ENCODE measurements at places on chromosomes 16 and 17.

GRCh38 chr16:58488531-58488930 lies 11.4 kb upstream of the NDRG4 start:
- DNase-seq, result no peak

DNA sequence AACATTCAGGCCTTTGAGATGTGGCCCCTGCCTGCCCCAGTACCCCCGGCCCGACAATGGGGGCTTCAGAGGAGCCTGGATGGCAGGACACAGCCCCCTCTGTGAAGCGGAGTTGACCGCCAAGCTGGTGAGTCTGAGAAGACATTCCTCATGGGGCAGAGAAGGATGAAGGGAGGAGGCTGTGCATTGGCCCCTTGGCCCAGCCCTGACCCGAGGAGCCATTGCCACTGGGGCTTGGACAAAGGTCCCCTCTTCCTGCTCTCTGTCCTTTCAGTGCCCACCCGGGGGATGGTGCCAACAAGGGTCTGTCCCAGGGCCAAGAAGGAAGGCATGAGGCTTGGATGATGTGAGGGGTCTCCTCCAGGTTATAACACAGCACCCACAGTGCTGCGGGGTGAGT lies 30.9 kb upstream of the PHB1 start:
- no peak for DNase-seq

- no peak for DNase-seq
These were observed 43.6 kb upstream of the CACNG5 start for GRCh38 chr17:66791347-66791746.

DNA sequence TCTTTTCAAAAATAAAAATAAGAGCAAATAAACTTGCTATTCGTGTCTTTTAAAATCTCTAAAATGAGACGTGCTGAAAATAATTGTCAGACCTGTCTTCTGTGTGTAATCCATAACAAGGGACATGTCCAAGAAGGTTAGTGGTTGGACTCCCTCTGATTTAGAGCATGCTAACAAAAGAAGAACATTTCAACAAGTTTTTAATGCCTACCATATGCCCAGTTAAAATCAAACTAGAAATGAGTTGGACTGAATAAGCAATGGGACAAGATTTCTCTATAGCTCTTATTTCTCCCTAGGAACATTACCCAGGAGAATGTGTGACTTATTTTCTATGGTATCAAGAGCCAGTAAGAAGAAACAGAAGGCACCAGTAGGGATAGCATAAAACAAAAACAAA lies 689.7 kb upstream of the SOX9 start:
- no peak for DNase-seq

DNA sequence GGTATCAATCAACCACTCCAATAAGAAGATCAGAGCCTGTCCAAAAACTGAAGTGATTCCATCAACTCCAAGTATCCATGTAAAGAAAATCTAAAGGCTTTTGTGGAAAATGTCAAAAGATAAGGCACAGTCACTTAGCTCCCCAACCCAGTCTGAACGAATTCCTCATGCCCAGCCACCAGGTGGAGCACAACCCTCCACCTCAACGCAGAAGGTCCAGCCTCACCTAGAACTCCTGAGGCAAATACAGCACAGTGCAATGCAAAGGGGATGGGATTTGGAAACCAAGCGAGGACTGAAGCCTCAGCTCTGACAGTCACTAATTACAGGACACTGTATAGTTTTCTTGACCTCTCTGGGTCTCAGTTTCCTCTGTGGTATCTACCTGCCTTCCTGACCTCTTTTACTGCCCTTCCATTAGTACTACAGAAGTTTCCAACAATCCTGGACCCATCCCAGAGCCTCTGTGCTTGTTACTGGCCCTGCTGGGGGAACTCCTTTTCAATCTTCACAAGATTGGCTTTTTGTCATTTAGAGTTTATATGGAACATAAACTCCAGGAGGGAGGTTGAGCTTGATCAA lies 2.0 kb downstream of the NCBP3 start:
- peak; percentile 47 for DNase-seq

- DNase-seq, result peak; percentile 34
These were observed 1.3 kb downstream of the TUBB3 start for GRCh38 chr16:89924297-89924924.

- no peak for DNase-seq
These were observed 77.4 kb downstream of the SPECC1 start for GRCh38 chr17:20086416-20087076.

GRCh38 chr17:14866266-14866665 lies 398.9 kb downstream of the PMP22 start:
- DNase-seq, result no peak

GRCh38 chr16:51146256-51146924 lies 4.7 kb downstream of the SALL1 start:
- DNase-seq, result no peak

DNA sequence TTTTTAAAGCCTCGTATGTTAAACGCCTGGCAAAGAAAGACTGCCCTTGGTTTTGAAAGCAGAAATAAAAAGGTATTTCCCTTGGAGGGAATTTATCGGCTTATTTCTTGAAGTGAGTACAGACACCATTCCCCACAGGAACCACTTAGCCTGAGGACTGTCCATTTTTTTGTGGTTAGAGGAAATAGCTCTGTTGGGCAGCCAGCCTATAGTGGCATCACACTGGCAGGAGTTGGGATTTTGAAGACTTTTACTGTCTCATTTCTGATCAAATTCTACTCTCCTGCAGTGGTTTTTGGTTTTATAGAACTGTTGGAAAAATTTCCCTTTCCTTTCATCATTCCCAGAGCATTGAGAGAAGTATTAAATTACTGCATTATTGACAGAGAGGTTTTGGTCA lies 34.1 kb upstream of the CDC6 start:
- no peak for DNase-seq

DNA sequence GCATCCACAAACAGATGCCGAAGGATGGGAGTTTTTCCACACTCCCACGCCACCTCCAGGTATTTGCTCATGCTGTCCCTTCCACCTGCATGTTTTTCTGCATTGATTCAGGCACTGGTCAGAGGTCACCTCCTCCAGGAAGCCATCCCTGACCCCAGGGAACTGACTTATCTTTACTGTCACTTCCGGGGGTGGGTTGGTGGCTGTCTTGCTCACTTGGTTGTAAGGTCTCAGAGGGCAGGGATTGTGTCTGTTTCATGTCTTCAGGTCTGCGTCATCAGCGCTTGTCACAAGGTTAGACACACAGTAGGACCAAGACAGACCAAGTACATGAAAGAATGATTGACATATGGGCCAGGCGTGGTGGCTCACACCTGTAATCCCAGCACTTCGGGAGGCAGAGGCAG lies 1.9 kb upstream of the IL4R start:
- no peak for DNase-seq

DNA sequence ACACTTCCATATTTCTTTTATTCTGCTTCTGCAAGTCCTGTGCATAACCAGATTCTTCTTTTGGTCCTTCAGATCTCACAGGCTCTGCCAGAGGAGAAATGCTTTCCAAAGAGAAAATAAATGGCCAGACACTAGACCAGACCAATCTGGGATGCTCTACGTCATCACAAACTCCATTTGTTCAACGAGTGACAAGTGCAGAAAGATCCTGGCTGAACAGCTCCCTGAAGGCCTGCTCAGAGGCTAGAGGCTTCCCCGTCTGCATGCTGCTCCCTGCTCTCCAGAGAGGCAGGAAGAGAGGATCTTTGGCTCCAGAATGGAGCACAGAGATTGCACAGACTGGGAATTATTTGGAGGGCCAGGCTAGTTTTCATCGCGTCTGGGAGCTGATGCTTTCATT lies 232.7 kb downstream of the MAF start:
- no peak for DNase-seq

- DNase-seq, result no peak
These were observed 13.8 kb upstream of the ZNF469 start for GRCh38 chr16:88368994-88369393.

DNA sequence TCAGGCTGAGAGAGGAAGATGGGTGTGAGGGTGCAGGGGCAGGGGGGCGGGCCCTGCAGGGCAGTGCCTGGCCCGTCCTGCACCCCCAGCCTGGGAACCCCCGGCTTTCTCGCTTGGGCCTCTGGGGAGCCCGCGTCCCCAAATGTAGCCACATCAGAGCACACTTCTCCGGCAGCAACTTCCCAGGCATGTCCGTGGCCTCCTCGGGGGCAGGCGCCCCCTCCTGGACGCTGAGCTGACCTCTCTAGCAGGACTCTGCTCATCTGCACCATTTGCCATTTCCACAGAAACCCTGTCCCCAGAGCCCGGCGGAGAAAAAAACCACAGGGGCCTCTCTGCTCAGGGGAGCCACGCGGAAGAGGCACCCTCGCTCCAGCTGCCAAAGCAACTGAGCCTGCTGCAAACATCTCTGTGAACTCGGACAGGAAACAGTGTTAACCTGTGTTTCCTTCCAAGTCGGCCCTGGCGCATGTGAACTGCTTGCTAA lies 63.4 kb downstream of the KLHDC4 start:
- DNase-seq, result peak; percentile 59

DNA sequence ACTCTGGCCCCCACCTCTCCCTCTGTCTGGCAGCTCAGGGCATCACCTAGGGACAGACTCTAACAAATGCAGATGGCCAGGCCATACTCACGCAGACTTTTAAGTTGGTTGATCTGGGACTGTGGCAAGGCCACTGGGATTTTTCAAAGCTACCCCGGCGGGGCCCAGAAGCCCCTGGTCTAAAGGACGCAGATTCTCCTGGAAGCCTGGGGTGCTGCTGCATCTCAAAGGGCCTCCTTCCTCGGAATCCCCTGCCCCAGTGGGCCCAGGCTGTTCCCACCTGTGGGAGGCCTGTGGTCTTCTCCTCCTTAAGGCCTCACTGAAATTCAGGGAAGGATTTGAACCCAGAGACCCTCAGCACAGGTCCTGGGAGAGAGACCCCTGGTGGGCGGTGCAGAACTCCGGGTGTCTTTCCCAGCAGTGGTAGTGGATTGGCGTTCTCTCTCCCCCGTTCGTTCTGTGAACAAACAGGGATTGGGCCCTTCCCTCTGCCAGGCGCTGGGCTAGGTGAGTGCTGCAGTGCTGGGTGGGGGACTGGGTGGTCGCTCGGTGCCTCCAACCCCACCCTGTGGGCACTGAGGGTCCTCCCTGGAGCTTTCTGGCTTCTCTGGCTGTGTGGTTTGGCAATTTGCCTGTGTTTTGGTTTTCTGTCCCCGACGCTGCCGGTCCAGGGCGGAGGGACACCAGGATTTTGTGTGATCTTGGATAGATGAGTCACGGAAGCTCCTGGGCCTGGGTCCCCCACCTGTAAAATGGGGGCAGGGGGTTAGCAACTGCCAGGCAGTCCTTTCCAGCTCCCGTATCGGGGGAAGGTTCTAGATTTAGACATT lies 160.5 kb upstream of the GSE1 start:
- DNase-seq, result no peak

- DNase-seq, result no peak
These were observed 1.7 kb downstream of the MYOCD start for GRCh38 chr17:12667299-12667958.

- peak; percentile 55 for DNase-seq
These were observed 802 bp downstream of the SETD6 start for GRCh38 chr16:58515871-58516767.

DNA sequence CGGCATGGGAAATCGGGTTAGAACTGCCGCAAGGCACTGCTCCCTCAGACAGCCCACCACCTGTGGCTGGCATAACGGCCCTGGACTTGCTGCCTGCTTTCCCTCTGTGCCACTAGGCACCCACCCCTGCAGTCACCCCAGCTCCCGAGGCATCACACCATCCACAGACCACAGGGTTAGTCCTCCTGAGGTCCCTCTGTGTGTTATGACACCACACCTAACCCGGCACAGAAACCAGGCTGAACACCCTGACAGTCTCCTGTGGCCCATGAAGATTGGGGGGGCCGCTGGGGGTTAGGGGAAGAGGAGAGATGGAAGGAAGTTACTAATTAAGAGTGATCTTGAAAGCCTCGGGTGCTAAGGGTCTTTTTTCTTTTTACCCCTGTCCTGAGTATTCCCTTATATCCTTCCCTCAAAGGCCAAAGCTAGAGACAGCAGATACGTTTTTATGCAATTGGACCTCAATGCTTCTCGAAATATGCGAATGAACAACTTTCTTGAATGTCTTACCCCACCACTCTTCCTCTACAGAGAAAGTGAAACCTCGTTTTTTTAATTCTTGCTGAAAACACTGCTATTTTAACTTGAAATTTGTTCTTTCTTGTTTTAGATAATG lies 7.0 kb downstream of the CYTH1 start:
- DNase-seq, result peak; percentile 89

DNA sequence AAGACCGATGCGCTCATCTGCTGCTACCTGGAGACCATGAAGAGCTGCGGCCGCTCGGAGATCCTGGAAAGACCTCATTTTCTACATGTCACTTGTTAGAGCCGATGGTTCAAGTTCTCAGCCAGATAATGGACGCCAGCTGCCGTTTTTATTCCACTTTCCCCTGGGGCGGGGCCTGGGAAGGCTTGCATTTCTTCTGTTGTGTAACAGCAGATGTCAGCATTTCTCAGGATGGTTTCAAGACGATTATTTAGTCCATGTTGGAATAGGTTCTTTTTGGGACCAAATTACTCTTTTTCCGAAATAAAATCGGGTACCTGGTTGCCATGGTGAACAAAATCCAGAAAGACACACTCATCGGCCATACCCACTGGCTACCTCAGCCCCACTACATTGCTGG lies 1418.3 kb downstream of the CDH11 start:
- DNase-seq, result no peak

- DNase-seq, result no peak
These were observed 12.8 kb downstream of the NECAB2 start for GRCh38 chr16:83980794-83981193.

DNA sequence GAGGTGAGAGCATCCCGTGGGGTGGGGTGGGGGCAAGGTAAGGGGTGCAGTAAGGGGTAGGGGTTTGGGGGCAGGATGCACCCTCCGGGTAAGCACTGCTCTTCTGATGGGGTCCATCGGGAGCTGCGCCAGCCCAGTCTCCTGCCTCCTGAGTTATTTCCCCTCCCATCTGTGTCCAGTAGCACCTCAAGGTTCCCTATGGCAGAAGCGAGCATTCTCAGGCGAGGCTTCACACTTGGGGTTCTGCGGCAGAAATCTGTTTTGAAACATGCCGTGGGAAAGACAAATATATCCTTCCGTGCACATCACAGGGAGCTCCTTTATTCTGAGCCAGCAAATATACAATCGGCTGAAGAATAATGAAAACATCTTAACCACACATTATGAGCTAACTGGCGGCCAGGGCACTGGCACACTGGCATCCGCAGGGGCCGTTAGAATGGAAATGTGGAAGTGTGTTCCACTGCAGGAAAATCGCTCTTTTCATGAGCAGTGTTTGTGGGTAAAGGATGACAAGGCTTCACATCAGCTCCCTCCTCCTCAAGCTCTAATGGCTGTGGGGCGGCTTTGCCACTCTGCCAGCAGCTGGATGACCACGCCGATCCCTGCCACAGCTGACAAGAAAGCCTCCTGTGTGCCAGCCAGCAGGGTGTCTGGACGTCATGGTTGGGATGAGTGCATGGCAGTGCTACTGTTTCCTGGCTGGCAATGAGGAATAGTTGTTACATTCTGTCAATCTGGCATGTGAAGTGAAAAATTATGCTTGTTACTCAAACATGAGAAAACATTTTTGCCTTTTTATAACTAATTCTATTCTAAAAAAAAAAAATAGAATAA lies 20.0 kb downstream of the MTHFSD start:
- no peak for DNase-seq

- no peak for DNase-seq
These were observed 71.5 kb upstream of the ATF7IP2 start for GRCh38 chr16:10314317-10314716.

GRCh38 chr17:20010099-20010863 lies 1.1 kb downstream of the SPECC1 start:
- peak; percentile 7 for DNase-seq
